RPMI7951 (cell line): ENCODE measurements at places on chromosomes 1 and 21. TPM values are rescaled to one million over a fixed set of nuclear protein-coding genes. Genes with fewer than 3 reads are reported as not detected.

The NBPF11 gene
- 2.5 and 2.7 TPM in 2 replicates for total RNA-seq

The MRPS21 gene
- total RNA-seq, result 55.9 and 62.8 TPM in 2 replicates

The LAMC1 gene
- 132 and 133 TPM in 2 replicates for total RNA-seq

DNA sequence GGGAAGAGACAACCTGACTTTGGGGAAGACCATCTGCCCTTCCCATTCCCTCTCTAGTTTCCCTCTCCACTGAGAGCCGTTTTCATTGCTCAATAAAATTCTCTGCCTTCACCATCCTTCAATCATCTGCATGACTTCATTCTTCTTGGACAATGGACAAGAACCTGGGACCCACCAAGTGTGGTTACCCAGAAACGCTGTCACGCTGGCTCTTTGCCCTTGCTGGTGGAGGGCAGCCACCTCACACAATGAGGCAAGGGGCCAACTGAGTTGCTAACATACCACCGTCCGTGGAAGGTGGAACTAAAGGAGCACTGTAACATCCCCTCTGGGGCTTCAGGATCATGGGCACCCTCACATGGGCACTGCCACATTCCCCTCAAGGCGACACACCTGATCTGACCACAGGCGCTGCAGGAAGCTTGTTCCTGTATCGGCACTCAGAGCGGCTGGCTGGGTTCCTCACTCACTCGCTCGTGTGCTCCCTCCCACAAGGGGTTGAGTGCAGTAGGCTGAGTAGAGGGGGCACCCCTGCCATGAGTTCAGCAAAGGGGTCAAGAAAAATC is 652.4 kb downstream of the PLPP3 start:
- DNase-seq, result peak; percentile 56

- DNase-seq, result no peak
These were observed 133.2 kb downstream of the ROR1 start for GRCh38 chr1:63907051-63907450.

DNA sequence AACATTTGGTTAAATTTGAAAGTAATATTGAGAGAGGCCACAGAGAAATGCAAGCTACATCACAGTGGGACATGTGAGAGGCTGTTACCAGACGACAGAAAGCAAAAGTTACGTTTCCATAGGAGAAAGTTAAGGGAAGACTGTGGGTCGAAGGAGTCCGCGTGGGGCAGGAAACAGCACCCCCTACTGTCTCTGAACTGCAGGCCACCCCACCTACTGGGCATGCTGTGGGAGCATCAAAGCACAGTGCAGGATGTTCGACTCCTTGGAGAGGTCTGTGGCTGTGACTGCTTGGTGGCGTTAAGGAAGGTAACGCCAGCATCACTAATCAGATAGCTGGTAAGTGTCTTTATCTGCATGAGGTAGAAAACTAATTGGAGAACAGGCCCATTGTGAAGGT is 123.9 kb downstream of the PTBP2 start:
- DNase-seq, result peak; percentile 46

GRCh38 chr1:195202241-195202640 is 1406.0 kb downstream of the KCNT2 start:
- DNase-seq, result no peak

DNA sequence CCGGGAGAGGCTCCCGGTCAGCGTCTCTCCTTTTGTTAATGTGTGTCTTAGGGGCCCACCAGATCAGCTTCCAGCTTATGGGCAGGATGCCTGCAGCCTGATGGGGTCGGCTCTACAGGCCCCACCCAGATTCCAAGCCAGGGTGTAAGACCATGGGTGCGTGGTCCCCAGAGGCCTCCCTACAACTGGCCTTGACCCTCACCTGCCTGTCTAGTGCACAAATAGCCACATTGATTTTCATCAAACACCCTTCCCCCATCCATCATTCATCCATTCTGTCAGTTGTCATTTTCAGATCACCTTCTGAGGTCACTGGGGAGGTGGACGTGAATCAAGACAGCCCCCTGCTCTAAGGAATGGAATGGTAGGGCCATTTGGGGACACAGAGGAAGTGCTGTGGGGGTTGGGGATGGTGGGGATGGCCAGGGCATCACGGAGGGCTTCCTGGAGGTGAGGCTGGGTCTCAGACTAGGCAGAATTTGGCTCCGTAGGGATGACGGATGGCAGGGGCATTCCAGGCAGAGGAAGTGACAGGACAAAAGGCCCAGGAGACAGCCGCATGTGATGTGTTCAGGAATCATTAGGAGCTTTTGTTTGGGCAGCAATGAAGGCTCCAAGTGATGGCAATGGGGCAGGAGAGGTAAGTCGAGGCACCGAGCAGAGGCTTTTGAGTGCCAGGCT is 118.8 kb downstream of the EPHB2 start:
- DNase-seq, result no peak
